ENCODE measurements at places on chromosomes 3 and 15.

DNA sequence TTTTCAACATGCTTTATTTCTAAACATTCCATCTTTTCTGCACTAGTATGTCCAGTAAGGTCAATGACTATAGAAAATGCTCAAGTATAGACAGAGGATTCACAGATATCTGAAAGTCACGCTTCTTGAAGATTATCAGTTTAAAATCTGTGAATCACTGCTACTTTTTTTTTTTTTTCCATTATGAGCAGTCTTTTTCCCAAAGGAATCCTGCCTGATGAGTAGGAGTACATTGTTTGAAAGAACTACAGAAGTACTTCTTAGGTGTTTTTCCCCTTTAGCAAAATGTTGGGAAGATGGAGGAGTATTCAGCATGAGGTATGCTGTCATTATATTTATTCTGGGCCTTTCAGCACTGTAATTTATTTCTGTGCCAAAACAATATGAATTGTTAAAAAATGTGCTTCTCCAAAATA is 266.2 kb downstream of the NLGN1 start:
- H3K36me3 ChIP-seq: no peaks in the 10 kb centered on the region
- H3K27me3 ChIP-seq: no peaks in the 10 kb centered on the region
- peaks cover 9% of the 10 kb centered on the region for H3K4me1 ChIP-seq
- no peak for DNase-seq

DNA sequence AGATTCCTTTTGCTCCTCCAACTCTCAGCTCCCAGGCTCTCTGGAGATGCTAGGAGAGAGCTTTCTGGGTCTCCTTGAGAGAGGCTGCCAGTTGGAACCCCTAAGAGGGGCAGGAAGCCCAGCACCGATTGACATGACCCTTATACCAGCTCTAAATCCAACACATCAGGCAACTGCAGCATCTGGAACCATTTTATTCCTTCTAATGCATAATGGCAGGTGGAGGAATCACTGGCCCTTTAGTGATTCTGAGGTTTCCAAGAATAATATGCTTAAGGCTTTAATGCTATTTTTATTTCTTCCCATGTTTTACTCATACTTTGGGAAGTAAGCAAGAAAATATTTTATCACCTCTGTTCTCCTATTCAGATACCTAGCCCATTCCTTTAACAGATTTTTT is 60.3 kb upstream of the TEX264 start:
- peaks cover 22% of the 10 kb centered on the region for H3K36me3 ChIP-seq
- peaks cover 2% of the 10 kb centered on the region for H3K4me1 ChIP-seq
- no peak overlapping the region for H3K4me3 ChIP-seq
- H3K27me3 ChIP-seq: no peaks in the 10 kb centered on the region

- no peaks in the 10 kb centered on the region for H3K4me1 ChIP-seq
- no peak for DNase-seq
- H3K27me3 ChIP-seq: no peaks in the 10 kb centered on the region
- H3K4me3 ChIP-seq: no peak overlapping the region
- no peak overlapping the region for H3K27ac ChIP-seq
Measured at GRCh38 chr3:146345900-146346299, 95.0 kb upstream of the PLSCR4 start.

GRCh38 chr3:112817797-112818196 is 28.9 kb downstream of the CD200R1L start:
- H3K36me3 ChIP-seq: no peaks in the 10 kb centered on the region
- peaks cover 4% of the 10 kb centered on the region for H3K27me3 ChIP-seq
- no peak overlapping the region for H3K27ac ChIP-seq
- peaks cover 6% of the 10 kb centered on the region for H3K4me1 ChIP-seq

DNA sequence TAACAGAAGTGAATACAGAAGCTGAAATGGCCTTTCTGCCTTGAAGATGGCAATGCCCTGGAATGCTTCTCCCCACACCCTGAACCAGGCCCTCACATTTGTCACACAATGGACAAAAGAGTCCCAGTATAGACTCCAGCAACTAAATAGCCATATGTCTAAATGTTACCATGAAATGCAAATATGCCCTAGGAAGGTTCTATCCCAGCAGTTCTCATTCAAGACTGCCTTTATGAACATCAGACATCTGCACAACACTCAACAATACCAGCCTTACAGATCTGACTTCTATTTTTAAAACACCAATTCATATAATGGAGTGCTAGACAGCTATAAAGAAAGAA is 7.9 kb downstream of the ITGB5 start:
- H3K4me3 ChIP-seq: no peak overlapping the region
- H3K27ac ChIP-seq: no peak overlapping the region

- H3K36me3 ChIP-seq: no peaks in the 10 kb centered on the region
- no peak overlapping the region for H3K27ac ChIP-seq
- H3K4me3 ChIP-seq: no peak overlapping the region
- DNase-seq: no peak
Measured at GRCh38 chr3:28840976-28841376, 439.9 kb upstream of the RBMS3 start.

GRCh38 chr3:130490241-130490640 is 26.7 kb upstream of the COL6A6 start:
- H3K27me3 ChIP-seq: peaks cover 4% of the 10 kb centered on the region
- no peaks in the 10 kb centered on the region for H3K36me3 ChIP-seq
- DNase-seq: no peak
- peaks cover 8% of the 10 kb centered on the region for H3K4me1 ChIP-seq
- H3K27ac ChIP-seq: no peak overlapping the region

- peaks cover 5% of the 10 kb centered on the region for H3K4me1 ChIP-seq
- H3K4me3 ChIP-seq: no peak overlapping the region
- peaks cover 7% of the 10 kb centered on the region for H3K27me3 ChIP-seq
- H3K27ac ChIP-seq: no peak overlapping the region
- no peaks in the 10 kb centered on the region for H3K36me3 ChIP-seq
Measured at GRCh38 chr3:40417845-40418543, 31.0 kb downstream of the ENTPD3 start.
